ENCODE measurements at places on chromosomes 1 and 21.

DNA sequence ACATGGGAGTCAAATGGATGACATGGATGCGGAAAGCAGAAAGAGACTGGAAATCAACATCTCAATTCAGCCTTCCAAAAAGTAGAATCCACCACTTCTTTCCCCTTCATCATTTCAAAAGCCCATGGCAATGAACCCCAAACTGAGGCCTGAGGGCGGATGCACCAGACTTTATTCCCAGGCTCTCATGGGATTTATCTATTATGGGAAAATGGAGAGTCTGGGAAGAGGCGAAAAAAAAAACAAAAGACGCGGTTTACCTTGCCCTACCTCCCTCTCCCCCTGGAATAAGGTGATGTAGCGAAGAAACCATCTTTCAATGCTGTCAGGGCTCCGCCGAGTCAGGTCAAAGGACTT is 624 bp downstream of the KIFAP3 start:
- no peak for DNase-seq

DNA sequence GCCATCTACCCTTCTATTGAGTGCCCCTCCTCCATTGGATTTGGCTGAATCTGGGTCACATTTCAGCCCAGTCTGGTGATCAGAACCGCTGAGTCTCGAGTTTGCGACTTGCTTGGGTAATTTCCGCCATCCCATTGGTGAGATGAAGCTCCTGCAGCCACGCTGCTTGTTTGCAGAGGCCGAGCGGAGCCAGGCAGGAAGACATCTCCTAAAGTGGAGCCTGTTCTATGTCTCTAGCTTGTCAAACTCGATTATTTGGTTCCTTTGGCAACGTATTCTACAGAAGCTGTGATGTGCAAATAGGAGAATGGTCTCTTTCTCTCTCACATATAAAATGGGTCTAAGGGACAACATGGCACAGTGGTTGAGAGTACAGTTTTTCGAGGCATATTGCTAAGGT is 206.8 kb upstream of the PLXNA2 start:
- DNase-seq: no peak

DNA sequence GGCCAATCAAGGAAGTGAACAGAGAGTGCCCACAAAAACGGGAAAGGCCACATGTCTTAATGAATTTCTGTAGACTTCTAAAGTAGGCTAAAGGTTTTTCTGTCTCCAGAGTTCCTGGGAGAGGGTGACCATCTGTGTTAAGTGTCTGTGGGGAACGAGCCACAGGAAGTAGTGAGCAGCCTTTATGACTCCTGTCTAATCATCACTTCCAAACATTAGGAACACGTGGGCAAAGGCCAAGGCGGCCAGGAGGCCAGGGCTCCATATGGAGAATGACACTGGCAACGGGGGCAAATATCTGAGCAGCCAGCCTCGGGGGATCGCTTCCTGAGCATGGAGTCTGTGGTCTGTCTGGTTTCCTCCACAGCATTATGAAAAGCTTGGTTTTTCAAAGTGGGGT is 7.1 kb downstream of the FAM89A start:
- DNase-seq: no peak

DNA sequence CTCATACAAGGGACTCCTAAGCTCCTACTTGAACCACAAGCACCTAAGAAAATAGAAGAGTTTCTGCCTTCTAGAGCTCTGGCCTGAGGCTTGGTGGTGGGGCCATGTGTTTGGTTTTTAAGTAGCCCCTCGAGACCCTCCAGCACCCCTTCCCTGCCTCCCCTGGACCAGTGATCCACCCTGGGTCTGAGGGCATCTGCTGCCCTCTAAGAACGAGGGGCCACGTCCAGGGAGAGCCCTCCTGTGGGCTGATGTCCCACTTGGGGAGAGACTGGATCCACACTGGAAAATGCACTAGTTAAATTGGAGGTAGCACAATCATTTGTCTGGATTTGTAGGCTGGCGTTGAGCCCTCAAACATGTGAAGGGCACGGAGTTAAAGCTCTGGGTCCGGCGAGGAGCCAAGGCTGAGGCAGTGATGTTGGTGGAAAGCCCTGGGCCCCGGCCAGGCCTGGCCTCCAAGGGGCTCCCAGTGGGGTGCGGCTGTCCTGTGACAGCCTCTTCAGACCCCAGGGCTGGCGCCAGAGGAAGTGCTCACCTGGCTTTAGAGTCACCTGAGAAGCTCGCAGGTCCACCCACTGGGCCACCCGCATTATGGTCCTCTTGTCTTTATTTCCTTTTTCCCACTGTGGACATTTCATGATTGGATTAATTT is 65.2 kb downstream of the SLC37A1 start:
- DNase-seq: no peak

GRCh38 chr1:232911027-232911599 is 39.3 kb upstream of the NTPCR start:
- DNase-seq: no peak

GRCh38 chr1:156584813-156585212 is 5.3 kb downstream of the TTC24 start:
- DNase-seq: no peak

DNA sequence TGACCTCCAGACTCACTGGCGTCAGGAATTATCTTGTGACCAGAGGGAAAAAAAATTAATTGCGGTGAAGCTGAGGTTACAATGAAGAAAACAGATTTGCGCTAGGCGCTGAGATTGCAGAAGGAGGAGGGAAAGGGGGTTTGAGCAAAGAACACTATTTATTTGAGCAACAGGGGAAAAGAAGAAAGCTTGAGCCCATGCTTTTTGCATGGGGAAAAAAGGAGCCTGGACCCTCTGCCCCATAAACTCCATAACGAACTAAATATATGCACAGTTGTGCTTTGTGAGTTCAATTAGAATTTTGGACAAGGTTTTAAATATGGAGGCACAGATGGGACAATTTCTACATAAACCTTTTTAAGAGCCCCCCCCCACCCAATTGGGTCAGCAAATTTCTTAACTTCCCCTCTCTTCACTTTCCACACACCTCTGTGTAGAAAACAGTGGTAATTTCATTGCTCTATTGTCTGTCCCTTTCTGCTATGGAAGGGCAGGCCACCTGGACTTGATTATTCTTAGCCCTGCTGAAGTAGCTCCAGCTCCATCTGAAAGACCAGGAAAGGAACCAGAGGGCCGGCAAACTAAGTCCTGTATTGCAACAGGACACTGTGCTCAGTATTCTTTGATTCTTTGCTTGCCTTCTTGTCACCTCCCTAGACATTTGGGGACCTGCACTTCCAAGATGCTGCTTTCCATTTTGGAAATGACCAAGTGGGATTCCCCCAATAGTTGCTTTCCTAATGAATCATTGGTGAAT is 862 bp upstream of the ID3 start:
- no peak for DNase-seq

DNA sequence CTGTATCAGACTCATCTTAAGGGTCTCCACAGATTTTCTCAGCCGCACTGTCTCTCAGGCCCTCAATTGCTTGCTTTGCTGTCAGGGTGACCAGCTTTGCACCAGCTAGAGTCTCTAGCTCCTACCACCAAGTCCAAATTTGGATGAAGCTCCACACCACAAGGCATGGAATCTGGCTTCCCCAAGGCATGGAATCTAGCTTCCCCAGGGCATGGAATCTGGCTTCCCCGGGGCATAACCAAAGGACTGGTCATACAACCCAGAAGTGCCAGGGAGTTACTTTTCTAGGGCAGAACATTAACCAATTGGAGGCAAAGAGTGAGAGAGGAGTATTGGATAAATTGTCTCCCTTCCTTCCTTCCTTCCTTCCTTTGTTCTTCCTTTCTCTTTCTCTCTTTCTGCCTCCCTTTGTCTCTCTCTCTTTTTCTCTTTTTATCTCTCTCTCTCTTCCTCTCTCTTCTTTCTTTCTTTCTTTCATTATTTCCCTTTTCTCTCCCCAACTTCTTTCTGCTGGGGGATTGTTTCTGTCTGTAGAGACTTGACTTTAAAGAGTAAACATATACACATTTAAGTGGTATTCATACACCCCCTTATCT is 76.9 kb upstream of the HAO2 start:
- no peak for DNase-seq

DNA sequence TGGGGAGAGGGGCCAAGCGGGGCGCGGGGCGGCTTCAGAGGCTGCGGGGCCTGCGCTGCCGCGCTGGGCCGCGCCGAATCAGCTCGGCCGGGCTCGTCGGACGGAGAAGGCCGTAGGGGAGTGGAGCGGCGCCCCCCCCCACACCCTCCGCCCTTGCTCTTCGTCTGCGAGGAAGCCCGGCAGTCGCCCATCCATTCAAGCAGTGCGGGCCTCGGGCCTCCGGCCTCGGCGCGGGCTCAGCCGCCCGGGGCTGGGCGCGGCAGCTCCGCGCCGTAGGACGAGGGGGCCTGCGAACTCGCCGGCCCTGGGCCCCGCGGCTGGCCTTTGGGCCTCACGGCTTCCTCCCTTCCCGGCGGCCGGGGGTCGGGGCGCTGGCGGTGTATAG is 564 bp downstream of the CTPS1 start:
- DNase-seq: no peak

Data from HS-5 (cell line).